ENCODE measurements at places on chromosomes 11 and 22. TPM values are rescaled to one million over a fixed set of nuclear protein-coding genes. Genes with fewer than 3 reads are reported as not detected.

Gene WEE1
- 41.3 TPM for total RNA-seq

Gene SHISAL1
- 3.5 TPM for total RNA-seq

Gene SEPTIN3
- total RNA-seq, result 0.68 TPM

Gene CBY1
- 24.0 TPM for total RNA-seq

Gene INS
- total RNA-seq, result 1.9 TPM

Gene OMP
- total RNA-seq, result 2.1 TPM

Gene MPST
- total RNA-seq, result 30.8 TPM

Gene CCDC73
- total RNA-seq, result not detected

Gene FJX1
- total RNA-seq, result 5.8 TPM

Gene VSIG2
- 3.8 TPM for total RNA-seq

Gene MS4A3
- total RNA-seq, result not detected

Gene POTEH
- not detected for total RNA-seq

Gene CLDN25
- not detected for total RNA-seq

Gene RFPL2
- not detected for total RNA-seq

DNA sequence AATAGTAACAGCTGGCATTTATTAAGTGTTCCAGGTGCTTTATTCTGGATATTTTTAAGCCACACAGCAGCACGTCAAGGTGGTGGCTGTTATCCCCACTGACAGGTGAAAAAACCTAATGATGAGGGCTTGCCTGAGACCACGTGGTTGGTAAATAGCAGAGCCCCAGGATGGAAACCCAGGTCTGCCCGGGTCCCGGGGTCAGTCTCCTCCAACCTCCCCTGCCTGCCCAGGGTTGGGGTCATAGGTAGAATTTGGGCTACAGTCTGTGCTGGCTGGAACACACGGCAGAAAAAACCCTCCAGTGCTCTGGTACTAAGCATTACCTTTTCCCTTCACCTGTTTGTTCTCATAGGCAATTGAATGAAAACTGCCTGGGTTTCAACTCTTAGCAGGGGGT is 57.9 kb downstream of the EFCAB6 start:
- DNase-seq, result no peak

DNA sequence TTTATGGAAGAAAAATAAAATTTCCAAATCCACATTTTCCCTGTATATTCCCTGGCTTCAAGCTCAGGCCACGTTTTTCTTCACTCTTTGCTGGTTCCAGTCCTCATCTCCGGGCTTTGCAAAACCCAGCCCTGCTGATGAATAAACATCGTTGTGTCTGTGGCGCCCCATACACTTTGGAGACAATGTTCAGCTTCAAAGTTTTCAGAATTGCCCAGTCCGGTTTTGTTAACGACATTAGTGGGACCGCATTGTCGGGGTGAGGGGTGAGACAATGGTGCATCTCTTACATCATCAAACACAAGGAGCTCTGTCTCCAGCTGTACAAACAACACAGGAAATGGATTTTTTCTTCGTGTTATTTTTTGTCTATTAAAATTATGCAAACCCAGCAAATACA is 53.4 kb upstream of the HTATIP2 start:
- DNase-seq, result no peak

GRCh38 chr22:29128891-29129807 is 56.3 kb downstream of the KREMEN1 start:
- no peak for DNase-seq

GRCh38 chr11:23884341-23884740 is 612.5 kb upstream of the LUZP2 start:
- DNase-seq, result no peak

DNA sequence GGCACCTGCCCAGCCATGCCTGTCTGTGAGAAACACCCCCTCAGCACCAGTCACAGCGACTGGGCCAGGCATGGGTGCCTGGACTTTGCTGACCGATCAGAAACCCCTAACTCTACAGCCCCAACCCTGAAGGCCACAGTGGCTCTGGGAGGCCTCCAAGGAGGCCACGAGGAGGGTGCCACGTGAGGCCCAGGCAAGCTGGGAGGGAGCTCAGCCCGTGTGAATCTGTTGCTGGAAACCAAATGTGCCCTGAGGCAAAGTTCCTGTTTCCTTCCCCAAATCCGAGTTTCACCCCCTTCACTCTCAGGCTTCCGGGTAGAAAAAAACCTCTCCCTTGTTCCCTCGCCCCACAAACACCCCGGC is 1.3 kb downstream of the UNC93B1 start:
- DNase-seq, result peak; percentile 82

- no peak for DNase-seq
Measured at GRCh38 chr11:73729594-73730206, 31.2 kb downstream of the RAB6A start.

DNA sequence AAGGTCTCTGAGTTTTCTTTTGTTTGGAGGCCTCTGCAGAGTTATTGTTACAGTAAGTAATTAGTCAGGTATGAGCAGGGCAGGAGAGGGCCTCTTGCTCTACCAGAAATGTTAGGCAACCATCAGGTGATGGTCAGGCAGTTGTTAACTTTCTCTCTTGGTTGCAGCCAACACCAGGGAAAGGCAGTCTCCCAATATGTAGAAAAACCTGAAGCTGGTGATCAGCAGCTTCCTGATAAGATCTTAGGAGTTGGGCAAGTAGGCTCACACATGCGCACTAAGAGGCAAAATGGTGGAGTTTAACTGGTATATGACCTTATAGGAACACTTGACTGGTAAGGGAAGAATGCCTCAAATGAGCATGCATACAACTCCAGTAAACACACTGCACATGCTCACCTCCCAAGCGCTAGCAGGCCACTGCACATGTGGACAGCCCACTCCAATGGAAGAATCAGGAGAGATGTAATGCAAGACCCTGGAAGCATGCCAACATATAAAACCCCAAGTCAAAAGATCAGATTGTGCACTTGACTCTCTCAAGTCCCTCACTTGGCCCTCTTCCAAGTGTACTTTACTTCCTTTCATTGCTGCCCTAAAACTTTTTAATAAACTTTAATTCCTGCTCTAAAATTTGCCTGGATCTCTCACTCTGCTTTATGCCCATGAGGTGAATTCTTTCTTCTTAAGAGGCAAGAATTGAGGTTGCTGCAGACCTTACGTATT is 23.7 kb upstream of the SLC35F2 start:
- no peak for DNase-seq

- DNase-seq, result peak; percentile 76
Measured at GRCh38 chr11:6298605-6299004, 21.7 kb downstream of the CAVIN3 start.

DNA sequence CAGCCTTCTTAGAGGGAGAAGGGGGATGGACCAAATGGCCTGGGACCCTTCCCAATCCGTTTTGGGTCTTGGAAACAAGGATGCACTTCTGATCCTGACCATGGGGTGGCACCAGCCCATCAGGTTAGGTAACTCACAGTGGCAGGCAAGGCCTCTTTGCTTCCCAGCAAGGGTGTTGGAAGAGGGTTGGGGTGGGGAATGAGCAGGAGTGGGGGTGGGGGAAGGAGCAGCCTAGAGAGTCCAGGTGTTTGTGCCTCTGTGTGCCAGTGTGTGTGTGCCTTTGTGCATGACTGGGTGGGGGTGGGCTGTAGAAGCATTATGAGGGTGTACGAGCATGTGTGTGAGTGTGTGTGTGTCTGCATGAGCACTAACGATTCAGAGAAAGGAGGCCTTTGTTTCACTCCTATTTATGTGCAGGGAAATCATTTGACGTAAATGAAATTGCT is 213.1 kb downstream of the INSC start:
- DNase-seq, result peak; percentile 56

DNA sequence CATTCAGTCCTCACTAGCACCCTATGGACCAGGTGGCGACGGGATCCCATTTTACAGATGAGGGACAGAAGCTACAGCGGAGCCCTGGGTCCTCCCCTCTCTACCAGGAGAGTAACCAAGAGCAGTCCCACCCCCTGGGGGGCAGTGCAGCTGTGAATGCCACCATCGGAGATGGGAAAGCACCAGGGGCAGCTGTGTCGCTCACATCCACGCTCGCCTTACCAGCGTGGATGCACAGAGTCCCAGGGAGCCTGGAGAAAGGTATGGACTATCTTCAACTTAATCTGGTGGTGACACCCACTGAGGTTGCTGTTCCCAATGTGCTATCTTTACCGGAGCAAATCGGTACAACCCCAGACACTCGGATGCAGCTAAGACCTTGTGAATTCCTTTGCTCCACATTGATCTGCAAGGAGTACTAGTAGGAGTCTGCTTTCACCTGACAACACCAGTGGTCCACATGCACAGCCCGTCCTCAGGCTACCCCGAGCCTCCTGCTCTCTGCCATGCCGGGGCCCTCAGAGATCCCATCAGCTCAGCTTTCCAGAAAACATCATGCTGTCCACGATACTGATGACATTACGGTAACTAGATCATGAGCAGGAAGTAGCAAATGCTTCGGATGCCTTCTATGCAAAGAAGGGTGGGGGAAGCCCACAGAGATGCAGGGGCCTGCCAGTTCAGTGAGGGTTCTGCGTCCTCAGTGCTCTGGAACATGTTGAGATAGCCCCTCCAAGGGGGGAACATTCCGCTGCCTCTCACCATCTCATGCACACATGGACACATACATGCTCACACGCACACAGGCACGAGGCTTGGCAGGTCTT is 126.0 kb downstream of the CTTN start:
- DNase-seq, result peak; percentile 62

- DNase-seq, result no peak
Measured at GRCh38 chr22:40535642-40536041, 100.9 kb downstream of the MRTFA start.

GRCh38 chr22:40042312-40042711 is 47.6 kb downstream of the FAM83F start:
- no peak for DNase-seq

- DNase-seq, result no peak
Measured at GRCh38 chr22:35218079-35218478, 39.2 kb upstream of the HMGXB4 start.

GRCh38 chr11:46291441-46292150 is 14.1 kb downstream of the CREB3L1 start:
- peak; percentile 67 for DNase-seq

DNA sequence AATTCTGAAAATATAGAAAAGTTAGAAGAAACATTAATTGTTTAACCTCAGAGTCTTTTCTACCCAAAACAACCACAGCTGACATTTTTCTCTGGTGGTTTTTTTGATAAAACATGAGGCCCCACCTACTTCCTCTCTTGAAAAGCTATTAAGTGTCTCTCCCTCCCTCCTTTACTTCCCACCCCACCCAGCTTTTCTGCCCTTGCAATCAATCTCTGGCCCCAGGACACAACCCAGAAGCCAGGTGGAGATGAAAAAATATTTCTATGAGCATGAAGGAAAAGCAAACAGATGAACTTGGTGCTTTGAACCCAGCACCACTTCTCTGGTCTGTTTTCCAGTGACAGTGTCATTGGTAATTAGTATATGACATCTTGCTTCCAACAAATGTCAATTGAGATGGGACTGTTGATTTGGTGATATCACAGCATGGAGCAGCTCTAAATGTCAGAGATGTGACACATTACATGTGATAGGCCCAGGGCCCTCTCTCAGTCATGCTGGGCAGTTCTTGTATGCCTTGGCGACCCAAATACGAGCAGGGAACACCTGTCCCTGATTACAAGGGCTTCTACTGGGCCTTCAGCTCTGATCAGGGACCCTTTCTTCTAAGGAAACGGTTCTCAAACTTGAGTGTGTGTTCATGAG is 23.9 kb upstream of the TMPRSS13 start:
- DNase-seq, result no peak

DNA sequence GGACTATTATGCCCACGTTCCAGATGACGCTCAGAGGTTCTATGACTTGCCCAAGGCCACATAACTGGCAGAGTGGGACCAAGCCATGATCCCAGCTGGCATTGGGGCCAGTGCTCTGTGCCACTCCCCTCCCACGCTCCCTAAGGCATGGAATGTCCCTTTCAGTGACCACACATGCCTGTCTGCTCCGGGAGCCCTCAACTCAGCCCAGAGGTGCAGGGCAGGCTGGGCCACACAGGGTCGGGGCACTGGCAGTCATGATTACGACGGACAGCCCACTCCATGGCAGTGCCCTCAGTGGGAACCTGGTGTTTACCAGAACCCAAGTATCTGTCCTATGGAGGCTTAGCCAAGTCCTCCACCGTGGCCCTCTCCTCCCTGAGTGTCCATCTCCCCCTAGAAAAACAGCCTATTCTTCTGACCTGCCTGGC is 10.0 kb downstream of the RHBDD3 start:
- no peak for DNase-seq

DNA sequence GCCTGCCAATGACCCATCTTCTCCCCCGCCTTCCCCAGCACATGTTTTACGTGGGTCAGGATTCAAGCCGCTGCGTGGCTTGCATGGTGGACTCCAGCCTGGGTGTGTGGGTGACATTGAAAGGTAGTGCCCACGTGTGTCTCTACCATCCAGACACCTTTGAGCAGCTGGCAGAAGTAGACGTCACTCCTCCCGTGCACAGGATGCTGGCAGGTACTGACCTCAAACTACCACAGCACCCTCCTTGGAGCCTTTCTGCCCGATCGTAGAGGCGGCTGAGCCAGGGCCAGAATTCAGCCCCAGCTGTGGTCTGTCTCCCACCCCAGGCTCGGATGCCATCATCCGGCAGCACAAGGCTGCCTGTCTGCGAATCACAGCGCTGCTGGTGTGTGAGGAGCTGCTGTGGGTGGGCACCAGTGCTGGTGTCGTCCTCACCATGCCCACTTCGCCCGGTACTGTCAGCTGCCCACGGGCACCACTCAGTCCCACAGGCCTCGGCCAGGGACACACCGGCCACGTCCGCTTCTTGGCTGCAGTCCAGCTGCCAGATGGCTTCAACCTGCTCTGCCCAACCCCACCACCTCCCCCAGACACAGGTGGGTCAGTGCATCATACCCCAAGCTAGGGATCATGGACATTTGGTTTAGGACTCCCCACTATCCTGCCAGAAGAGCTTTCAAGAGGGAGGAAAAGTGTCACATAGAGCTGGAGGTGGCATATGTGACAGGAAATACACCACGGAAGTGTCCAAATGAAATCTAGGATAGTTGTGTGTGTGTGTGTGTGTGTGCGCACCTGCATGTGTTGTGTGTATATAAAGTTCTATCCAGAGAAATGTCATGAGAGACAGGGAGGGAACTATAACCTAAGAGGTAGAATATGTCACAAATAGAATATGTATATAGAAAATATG is 10.6 kb upstream of the RELT start:
- DNase-seq, result no peak

DNA sequence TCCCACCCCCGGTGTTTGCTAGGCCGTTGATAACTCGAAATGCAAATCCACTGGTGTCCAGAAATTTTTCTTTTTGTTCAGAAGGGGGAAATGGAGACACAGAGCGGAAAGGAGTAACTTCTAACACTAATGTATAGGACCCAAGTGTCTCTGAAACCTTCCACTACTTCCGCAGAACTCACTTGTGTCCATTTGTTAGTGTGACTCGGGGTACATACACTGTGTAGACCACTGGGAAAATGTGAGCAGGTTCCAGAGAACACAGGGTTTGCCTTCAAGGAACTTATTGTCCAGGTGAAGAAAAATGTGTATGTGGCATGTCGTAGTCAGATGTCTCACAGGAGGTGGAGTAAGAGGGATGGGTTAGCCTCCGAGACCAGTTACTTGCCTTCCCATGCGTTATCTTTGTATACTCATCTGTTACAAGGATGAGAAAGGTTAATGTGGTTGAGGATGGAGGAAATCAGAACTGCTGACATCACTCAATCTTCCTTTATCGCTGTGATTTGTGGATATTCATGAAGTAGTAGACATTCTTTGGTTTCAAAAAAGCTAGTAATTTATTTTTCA is 857 bp downstream of the ARCN1 start:
- DNase-seq, result no peak
